ENCODE measurements at places on chromosomes 7 and 10.

DNA sequence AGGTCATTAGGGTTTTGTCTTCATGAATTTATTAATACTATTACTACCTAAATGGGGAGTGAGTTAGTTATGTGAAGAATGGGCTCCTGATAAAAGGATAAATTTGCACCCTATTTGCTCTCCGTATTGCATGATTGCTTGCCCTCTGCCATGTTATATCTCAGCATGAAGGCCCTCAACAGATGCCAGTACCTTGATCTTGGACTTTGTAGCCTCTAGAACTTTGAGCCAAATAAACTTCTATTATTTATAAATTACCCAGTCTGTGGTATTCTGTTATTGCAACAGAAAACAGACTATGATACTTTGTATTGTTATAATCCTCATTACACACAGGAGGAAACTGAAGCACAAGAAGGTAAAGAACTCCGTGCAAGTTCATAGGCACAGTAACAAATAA, 150.8 kb downstream of the AGMO start:
- DNase-seq: no peak

DNA sequence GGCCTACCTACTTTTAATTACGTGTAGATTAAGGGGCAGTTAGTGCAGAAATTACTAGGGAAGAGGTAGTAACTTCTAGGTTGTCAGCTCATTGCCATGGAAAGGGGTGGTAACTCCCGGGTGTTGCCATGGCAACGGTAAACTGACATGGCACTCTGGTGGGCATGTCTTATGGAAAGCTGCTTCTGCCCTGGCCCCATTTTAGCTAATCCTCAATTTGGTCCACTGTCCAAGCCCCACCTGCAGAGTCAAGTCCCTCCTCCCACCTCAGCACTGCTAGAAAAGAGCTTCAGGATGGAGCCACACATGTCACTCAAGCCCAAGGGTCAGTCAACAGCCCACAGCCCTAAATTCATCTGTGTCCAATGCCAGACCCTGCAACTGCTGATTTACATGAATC, 7.5 kb upstream of the ZKSCAN1 start:
- no peak for DNase-seq

GRCh38 chr10:12375076-12375504, 25.7 kb downstream of the CAMK1D start:
- no peak for DNase-seq

GRCh38 chr10:122498521-122498920, 37.2 kb downstream of the HTRA1 start:
- DNase-seq: no peak

GRCh38 chr7:135977007-135977741, at the start of gene MTPN:
TSS of gene MTPN (minus strand) at chr7:135977359. CDS start at chr7:135977100, 259 bp downstream.
- peak; percentile 97 for DNase-seq

GRCh38 chr7:98902523-98902922, 24.2 kb downstream of the TRRAP start:
- DNase-seq: no peak

DNA sequence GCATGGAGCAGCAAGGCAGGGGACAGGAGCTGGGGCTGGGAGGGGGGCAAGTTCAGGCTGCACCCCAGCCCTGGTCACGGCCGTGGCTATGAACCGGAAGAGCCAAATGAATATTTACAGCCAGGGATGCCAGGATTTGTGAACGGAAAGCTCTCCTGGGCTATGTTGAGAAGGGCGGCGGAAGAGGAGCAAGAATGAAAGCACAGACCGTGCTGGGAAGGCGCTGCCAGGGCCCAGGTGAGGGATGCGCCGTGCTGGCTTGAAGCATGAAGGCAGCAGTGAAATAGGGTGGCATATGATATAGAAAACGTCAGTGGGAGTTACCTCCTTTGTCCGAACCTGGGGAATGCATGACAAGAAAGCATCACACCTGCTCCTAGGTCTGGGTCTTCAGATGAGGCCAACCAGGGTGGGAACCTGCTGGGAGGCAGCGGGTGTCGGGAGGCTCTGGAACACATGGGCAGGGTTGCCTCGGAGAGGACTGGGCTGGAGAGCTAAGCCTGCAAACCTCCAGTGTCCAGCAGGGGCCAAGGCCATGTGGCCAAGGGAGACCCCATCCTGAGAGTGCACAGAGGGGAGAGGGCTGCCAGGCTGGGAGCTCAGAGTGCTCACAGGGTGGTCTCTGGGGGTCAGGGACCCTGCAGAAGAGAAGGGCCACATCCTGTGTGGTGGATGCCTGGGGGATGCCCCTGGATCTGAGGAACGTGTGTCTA, 120.6 kb upstream of the TCERG1L start:
- no peak for DNase-seq

GRCh38 chr10:62049624-62050345, 148.3 kb downstream of the ARID5B start:
- no peak for DNase-seq

- DNase-seq: no peak
Observed at GRCh38 chr7:94325122-94325475, 69.6 kb upstream of the COL1A2 start.

GRCh38 chr10:127882801-127883459, 9.8 kb downstream of the CLRN3 start:
- DNase-seq: no peak

DNA sequence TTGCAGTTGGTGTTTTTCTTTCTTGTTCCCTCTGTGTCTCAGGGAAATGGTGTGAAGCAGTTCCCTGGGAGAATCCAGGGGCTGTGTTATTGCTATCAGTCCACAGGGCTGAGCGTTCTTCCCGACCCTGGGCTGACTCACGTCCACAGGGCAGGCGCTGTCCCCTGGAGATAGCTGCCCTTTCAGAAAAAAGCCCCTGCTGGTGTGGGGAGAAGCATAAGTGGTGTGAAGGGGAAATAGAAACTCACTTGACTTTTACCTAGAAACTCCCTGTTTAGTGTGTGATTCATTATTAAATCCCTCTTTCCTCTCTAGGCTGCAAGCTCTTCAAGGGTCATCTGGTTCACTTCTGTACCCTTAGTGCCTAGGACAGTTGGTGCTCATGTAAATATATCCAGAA, 63.3 kb upstream of the SMNDC1 start:
- DNase-seq: peak; percentile 43

GRCh38 chr10:117001144-117001543, 3.8 kb downstream of the SHTN1 start:
- no peak for DNase-seq

DNA sequence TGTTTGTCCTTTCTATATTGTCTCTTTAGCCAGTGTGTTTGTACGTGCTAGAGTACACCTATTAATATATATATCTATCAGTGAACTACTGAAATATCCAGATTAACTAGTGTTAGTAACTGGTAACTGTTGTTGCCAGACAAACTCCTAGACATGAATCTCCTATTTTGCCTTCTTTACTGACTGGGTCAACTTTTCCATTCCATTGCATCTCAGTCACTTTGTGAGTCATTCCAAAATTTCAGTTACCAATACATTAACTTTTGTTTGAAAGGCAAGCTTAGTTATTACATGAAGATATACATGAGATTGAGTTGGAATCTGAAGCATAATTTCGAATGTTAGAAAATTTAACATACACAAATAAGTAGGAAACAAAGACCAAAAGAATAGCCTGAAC, 51.4 kb downstream of the BTAF1 start:
- DNase-seq: peak; percentile 48

DNA sequence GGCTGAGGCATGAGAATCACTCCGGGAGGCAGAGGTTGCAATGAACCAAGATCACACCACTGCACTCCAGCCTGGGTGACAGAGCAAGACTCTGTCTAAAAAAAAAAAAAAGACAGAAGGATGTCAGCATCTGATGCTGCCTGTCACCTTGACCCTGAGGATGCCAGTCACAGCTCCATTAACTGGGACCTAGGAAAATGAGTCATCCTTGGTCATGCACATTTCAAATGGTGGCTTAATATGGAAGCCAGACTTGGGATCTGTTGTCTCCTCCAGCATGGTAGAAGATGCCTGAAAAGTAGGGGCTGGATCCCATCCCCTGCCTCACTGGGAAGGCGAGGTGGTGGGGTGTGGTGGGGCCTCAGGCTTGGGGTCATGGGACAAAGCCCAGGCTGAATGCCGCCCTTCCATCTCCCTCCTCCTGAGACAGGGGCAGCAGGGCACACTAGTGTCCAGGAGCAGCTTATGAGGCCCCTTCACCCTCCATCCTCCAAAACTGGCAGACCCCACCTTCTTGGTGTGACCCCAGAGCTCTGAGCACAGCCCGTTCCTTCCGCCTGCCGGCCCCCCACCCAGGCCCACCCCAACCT, 1.3 kb downstream of the NOS3 start:
- DNase-seq: peak; percentile 30

DNA sequence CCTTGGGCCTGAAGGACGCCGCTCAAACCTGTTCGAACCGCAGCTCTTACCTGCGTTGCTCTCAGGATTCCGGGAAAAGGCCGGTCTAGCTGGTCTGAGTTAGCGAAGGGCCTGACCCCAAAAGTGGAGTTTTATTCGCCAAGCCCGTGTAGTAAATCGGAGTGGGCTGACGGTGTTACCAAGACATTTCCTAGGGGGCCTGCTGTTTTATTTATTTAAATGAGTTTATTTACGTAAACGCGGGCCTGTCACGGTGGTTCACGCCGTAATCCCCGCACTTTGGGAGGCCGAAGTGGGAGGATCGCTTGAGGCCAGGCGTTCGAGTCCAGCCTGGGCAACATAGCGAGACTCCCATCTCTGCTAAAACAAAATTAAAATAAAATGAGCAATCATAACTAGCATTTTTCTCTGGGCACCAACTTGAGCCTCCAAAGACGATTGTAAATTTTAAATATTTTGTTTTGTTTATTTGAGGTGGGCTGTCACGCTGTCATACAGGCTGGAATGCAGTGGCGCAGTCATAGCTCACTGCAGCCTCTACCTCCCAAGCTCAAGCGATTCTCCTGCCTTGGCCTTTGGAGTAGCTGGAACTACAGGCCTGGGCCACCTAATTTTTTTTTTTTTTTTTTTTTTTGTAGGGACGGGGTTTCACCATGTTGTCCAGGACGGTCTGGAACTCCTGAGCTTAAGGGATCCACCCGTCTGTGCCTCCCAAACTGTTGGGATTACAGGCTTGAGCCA, 903 bp downstream of the ZNF655 start:
- no peak for DNase-seq

- DNase-seq: no peak
Observed at GRCh38 chr10:43024524-43024923, 52.3 kb upstream of the RET start.

- no peak for DNase-seq
Observed at GRCh38 chr7:71706597-71706975, 574.6 kb downstream of the GALNT17 start.

DNA sequence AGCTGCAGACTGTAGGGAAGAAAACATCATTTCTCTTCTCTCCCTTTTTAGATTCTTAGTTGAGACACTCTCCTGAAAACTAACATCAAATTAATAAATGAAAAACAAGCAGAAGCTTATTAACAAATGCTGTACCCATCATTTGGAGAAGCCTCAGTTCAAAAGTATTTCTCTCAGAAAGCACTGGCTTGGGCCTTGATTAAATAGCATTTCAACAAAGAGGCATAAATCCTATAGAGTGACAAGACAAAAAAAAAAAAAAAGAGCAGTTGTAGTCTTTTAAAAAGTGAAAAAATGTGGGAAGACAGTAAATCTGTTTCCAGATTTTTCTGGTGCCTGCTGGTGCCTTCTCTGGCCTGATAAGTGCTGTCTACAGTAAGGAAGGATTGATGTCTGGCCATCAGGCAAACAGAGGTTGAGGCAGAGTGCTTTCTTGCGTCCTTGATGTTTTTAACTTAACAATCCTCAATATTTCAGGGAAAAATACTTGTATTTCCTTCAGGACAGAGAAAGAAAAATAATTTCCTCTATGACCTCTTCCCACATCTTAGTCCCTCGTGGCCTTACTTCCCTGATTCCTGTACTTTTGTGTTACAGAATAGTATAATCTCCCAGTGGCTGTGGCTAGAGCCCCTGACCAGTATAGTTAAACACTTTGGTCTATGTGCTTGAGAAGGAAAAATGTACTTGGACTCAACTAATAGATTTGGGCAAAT, 300.5 kb downstream of the HGF start:
- DNase-seq: no peak

DNA sequence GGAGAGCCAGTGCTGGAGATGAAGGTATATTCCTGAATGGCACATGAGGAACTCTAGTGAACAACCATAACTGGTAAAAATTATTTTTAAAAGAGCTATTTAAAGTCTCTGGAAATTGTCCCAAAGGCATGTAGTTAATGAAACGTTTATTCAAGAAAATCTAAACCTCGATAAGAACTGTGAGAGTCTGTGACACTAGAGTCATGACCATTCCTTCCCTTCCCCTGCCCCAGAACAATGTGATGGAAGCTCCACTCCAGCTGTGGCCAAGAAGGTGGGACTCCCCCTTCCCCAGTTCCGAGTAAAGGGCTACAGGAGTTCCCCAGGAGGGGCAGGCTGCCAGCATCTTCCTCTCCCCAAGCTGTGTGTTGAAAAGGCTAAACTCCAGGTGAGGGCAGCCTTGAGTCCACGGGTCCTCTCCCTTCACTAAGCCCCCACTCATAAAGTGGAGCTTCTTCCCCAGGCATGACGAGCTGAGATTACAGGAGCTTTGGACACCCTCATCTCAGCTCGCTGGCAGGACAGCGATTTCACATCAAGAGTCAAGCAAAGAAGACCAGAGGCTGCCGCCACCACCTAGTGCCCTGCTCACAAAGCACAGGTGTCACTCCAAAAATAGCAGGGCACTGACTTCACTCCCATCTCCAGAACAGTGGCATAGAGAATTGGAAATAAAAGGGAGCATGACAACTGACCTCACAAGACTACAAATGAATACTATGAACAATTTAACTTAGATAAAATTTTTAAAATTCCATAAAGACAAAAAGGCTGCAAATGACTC, 68.5 kb downstream of the NHLRC2 start:
- no peak for DNase-seq

GRCh38 chr10:132411561-132412253, 14.7 kb downstream of the PWWP2B start:
- DNase-seq: no peak

- no peak for DNase-seq
Observed at GRCh38 chr7:132367795-132368194, 208.5 kb downstream of the PLXNA4 start.

DNA sequence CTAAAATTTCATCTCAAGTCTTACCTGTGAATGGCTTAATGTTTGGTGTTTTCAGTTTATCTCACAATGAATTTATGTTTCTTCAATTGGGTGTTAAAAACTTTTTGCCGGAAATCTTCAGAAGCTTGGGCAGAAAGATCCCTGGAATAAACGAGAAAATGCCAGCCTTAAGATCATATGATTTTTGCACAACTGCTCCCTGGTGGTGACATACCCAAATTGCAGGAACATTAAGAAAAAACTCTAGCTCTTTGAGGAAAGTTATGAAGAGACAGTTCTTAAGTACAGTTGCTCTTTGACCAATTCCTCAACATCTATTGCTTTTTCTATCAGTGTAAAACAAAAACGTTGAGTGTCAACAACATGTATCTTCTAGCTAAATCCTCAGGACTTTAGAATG, 48.2 kb upstream of the CREB5 start:
- DNase-seq: peak; percentile 12

DNA sequence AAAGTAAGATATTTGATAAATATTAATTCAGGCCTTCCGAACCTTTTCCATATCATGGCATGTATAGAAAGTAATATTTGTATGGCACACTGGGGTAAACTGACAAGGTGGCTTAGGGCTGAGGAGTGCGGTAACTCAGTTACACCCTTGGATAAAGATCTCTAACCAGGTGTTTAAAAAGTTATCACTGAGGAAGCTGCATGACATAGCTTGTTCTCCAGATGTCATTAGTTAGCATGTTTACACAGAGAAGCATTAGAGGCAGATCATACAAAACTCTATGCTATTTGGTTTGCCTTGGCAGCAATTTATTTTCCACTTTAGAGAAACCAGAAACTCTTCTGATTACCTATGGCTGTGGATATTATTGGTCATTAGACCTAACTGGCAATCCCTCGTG, 118.2 kb downstream of the ST7 start:
- DNase-seq: no peak

GRCh38 chr10:121753726-121754476, 155.7 kb upstream of the FGFR2 start:
- DNase-seq: peak; percentile 82

Measured in RCC 7860 (cell line).